ENCODE measurements at places on chromosomes 6 and 20.

DNA sequence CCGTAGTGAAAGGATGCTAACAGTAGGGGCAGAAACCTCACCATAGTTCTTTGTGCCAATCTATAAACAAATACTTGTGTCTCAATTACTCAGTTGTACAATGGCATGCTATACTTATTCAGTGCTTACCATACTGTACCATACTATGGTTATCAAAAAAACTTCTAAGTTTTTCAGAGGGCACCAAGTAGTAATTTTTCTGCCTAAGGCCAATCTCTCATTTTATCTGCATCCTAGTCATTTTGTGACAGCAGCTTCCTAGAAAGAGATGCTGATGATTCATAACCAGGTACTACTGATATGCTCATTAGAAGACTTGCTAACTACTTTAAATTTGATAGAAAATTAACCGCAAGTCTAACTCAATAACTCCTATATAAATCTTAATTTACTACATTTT, 42.9 kb downstream of the TMEM244 start:
- no peak for DNase-seq

GRCh38 chr6:166675736-166676135, 48.7 kb upstream of the RPS6KA2 start:
- DNase-seq, result no peak

GRCh38 chr6:144939921-144940320, 654.8 kb downstream of the UTRN start:
- DNase-seq, result no peak

DNA sequence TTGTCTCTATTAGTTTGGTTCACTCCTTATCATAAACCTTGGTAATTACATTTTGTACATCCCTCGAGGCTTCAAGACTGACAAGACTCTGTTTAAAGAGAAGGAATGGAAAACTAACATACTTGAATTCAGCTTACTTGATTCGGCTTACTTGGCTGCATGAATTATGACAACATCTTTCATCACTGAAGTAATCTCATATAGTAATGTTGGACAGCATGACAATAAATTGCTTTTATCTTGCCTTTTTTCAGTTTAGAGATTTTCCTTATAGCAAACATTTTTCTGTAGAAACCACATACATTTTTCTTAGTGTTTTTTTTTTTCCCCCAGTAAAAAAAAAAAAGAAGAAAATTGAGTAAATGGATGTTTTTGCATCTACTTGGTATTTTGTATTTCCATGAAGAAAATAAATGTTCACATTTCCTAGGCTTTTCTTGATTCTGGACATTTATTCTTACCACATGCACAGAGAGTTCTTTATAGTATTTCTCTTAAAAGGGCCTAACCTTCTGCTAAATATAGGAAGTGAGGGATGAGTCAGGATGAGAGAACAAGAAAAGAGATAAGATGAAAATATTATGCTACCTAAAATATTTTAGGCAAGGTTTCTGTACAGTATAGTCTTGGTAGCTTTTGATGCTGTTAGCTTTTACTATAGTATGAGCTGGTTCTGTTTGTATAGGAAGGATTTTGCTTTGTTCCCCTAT, 101.0 kb upstream of the HDGFL1 start:
- DNase-seq, result no peak

- DNase-seq, result no peak
These were observed 2.9 kb downstream of the ATXN1 start for GRCh38 chr6:16758163-16758975.

DNA sequence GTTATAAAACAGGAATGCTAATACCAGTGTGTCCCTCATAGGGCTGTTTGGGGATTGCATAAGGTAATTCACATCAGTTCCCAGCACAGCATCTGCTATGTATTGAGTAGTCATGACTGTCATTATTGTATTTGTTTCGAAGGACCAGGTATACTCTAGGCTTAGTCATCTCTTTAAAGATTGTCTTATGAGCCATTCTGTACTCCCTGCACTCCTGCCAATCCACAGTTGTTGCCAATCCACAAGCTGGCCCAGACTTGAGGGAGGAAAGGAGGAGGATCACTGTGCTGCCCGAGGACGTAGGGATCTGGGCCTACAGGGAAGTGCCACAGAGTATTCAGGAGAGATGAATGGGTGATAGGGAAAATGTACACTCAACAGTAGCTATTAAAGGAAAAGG, 113.0 kb upstream of the TIAM2 start:
- DNase-seq, result no peak

- DNase-seq, result no peak
These were observed 27.1 kb upstream of the SYNCRIP start for GRCh38 chr6:85669735-85670194.

DNA sequence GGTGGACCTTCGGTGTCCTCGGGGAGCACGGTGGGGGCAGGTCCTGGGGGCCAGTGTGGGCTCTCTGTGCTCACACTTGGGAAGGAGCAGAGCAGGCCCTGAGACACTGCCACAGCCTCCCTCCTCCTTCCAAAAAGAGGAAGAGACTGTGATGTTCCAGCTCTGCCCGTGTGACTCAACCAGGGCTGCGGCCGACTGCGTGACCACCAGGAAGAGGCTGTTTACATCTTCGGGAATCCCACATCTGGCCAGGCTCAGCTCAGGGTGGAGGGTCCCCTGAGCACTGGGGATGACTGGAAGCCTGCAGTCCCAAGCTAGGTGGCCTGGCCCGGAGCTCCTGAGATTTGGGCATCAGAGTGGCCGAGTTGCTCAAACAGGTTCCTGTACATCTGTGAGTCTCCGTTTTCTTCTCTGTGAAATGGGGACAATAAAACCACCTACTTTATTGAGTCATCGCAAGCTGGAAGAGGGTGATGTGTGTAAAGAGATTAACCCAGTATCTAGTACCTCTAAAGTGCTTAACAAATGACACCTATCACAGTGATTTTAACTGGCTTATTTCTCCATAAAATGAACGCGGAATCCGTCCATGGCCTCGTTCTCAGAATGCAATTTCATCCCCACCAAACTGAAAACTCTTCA, 242.1 kb downstream of the DLL1 start:
- no peak for DNase-seq

DNA sequence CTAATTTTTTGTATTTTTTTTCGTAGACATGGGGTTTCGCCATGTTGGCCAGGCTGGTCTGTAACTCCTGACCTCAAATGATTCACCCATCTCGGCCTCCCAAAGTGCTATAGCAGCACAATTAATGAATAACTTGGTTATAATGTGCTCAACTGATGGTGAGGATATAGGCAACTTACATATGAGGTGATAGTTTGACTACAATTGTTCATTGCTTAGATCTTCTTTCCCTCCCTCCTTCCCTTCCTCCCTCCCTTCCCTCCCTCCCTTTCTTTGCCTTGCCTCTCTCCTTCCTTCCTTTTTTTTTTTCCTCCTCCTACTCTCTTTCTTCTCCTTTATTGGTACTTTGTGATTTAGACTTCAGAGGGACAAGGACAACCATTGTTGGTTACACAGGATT, 151.2 kb downstream of the RNF144B start:
- DNase-seq, result no peak

DNA sequence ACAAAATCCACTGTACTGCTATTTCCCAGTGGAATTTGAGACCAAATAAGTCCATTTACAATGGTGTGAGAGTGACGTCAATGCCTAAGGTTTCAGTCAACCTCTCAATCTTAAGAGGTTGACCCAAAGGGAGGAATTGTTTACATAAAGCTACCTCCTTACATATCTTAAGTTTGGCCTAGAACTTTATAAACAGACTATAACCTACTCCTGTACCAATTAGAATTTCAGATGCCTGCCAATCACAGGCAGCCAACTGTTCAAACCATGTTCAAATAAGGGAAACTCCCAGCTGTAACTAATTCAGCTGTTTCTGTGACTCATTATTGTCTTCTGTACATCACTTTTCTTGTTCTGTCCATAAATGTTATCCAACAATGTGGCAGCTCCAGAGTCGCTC, 14.5 kb downstream of the LGSN start:
- DNase-seq, result no peak

GRCh38 chr6:129073051-129073450, 190.1 kb downstream of the LAMA2 start:
- DNase-seq, result no peak

DNA sequence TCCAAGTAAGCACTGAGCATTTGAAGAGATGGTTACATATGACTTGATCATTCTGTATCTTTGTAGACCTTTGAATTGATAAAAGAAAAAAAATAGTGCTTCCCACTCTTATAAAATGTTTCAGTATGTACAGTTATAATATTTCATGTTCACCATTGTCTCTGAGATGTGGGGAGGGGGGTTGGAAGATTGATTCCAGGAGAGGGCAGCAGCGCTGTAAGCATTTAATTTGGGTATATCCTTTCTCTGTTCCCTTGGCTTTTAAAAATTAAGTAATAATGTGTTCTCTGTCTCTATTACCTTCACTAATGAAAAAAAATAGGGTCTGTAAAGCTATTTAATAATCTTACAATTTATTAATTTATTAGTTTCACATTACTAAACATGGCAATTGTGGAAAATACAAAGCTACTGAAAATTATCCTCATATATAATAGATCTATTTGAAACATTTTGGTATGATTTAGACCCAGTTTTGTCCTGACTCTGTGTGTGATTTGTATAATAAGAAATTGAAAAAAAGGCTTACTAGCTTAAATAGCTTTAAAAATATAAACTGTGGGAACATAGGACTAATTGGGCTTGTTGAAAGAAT, 341.2 kb downstream of the CDKAL1 start:
- no peak for DNase-seq

GRCh38 chr6:50602292-50602691, 111.0 kb upstream of the TFAP2D start:
- no peak for DNase-seq

DNA sequence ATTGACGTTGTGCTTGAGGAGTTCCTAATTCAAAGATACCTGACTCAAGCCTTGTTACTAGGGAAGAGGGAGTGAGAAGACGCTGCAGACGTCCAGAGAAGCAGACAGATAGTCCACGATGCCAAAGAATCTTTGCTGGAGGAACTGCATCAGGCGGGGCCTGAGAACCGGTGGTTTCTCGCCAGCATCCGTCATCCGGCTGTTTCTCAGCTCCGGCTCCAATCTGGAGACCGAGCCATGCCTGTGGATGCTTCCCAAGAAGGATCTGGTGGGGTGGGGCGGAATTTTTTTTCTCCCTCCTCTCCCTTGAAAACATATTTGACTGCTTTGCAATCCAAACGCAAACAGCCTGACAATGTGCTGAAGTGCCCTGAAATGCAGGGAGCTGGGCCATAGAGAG, 125.8 kb upstream of the SRSF6 start:
- DNase-seq, result no peak

GRCh38 chr20:47019121-47019824, 124.6 kb downstream of the EYA2 start:
- DNase-seq, result no peak

DNA sequence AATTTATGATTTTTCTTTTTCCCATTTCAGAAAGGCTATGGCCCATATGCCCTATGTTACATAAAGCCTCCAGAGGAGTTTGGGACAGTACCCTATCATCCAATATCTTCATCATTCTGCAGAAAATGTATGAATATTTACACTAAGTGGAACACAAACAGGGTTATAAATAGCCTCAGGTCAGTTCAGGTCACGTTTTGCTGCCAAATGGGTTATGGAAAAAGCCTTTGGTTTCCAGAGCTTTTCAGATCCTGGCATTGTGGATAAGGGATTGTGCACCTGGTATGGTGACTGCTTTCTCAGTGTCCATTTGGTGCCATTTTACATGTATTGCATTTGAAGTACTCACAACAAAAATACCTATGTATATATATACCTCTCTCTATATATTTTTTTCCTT, 29.4 kb downstream of the UTRN start:
- DNase-seq, result no peak

DNA sequence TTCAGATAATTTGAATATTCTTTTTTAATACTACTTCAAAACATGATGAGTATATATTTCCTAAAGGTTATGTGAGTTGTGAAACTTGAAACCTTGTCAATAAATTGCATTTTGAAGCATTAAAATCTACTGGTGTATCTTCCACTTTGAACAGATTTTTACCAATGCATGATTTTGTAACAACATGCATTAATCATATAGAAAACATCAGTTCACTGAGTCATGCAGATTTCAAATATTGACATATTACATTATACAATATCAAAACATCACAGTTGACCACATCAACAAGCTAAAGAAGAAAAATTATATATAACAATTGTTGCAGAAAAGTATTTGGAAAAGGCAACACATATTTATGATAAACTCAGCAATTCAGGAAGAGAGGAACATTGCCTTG, 158.1 kb downstream of the WDR27 start:
- no peak for DNase-seq

- DNase-seq, result no peak
These were observed 149.1 kb upstream of the FAM83B start for GRCh38 chr6:54697424-54697823.

DNA sequence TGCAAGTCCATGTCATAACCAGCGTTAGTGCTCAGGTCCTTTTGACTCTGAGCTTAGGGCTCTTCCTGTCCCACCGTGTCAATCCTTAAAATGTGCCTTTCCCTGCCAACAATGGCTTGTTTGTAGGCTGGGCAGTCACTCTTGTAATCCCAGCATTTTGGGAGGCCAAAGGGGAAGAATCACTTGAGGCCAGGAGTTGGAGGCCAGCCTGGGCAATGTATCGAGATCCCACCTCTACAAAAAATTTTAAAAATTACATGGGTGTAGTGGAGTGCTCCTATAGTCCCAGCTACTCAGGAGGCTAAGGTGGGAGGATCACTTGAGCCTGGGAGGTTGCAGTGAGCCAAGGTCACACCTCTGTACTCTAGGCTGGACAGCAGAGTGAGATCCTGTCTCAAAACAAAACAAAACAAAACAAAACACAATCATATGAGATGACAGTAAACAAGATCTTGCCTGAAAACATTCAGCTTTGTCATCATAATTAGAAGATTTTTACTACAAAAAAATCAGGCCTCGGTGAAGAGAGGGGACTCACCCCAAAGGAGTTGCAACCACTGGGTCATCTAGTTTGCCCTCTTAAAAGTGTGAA, 52.5 kb upstream of the SLC32A1 start:
- no peak for DNase-seq

DNA sequence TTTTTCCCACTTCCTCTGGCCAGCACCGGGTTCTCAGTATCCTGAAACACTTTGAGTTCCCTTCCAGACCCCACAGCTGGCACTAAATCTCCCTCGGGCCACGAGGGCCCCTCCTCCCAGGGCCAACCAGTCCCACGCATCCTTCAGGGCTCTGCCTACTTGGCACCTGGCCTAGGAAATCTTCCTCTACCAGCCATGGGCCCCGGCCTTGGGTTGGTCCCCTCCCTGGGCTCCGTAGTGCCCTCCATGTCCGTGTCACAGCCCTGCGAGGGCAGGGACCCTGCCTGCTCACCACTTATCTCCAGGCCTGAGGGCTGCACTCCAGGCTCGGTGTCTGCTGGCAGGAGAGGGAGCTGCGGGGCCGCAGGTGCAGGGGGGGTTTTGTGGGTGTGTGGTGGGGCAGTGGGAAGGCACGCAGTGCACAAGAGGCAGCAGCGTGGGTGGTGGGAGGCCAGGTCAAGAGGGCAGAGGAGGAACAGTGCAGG, 48.8 kb upstream of the CDH22 start:
- no peak for DNase-seq

DNA sequence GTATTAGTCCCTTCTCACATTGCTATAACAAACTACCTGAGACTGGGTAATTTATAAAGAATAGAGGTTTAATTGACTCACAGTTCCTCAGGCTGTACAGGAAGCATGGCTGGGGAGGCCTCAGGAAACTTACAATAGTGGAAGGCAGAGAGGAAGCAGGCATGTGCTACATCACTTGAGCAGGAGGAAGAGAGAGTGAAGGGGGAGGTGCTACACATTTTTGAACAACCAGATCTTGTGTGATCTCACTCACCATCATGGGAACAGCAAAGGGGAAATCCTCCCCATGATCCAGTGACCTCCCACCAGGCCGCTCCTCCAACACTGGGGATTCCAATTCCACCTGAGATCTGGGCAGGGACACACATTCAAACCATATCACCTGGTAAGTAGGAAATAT, 630.6 kb downstream of the QKI start:
- no peak for DNase-seq

Measured in pulmonary artery endothelial cell (primary cell).